Liver (tissue), 10 donors: ENCODE measurements at places on chromosomes 6 and 20.

DNA sequence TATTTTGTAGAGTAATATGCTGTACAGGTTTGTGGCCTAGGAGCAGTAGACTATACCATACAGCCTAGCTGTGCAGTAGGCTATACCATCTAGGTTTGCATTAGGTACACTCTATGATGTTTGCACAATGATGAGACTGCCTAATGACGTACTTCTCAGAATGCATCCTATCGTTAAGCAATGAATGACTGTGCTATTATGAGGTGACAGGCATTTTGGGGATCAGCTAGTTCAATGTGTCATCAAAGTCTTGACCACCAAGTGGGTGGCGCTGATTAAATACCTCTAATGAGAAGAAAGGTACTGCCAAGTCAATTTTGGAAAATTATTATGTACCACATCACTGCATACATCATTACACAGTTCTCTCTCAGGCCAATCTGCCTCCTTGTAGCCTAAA lies 190.2 kb downstream of the BACH2 start:
- no peak for DNase-seq

DNA sequence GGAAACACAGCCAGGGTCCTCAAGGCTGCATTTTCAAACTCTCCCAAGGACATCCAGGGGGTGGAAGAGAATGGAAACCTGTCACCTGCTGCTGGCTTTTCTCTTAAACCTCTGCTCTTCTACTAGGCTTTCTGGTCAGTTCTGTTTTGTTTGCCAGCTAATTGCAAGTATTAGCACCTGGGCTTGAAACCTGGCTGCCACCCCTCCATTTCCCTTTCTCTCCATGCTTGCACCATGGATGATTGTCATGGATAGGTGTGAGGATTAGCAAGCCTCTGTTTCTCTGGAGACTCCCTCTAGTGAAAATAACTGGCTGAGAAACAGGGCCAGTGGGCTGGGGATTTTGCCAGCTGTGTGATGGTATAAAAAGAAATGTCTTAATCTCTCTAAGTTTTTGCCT lies 33.0 kb upstream of the GPR6 start:
- DNase-seq = no peak

GRCh38 chr6:74289884-74290283 lies 593.9 kb downstream of the CD109 start:
- DNase-seq = no peak

GRCh38 chr6:166629628-166630027 lies 2.6 kb upstream of the RPS6KA2 start:
- DNase-seq = no peak
